ENCODE measurements at places on chromosomes 13 and 19. TPM values are rescaled to one million over a fixed set of nuclear protein-coding genes. Genes with fewer than 3 reads are reported as not detected.

GRCh38 chr19:53871454-53871853, 3.8 kb downstream of the MYADM start:
- DNase-seq: no peak

DNA sequence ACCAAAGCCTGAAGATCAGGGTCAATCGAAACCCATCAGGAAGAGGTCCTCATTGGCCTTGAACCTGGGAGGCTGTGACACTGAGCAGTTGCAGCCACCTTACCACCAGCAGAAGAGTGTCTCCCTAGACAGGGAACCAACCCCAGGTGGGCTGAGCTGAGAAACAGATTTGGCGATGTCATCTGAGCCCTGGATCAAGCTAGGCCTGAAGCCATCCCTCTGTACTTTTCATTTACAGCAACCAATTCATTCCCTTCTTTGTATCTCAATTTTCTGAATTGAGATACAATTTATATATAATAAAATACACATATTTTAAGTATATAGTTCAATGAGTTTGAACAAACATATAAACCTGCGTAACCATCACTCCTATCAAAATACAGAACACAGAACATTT, 14.6 kb downstream of the RHPN2 start:
- DNase-seq: no peak

DNA sequence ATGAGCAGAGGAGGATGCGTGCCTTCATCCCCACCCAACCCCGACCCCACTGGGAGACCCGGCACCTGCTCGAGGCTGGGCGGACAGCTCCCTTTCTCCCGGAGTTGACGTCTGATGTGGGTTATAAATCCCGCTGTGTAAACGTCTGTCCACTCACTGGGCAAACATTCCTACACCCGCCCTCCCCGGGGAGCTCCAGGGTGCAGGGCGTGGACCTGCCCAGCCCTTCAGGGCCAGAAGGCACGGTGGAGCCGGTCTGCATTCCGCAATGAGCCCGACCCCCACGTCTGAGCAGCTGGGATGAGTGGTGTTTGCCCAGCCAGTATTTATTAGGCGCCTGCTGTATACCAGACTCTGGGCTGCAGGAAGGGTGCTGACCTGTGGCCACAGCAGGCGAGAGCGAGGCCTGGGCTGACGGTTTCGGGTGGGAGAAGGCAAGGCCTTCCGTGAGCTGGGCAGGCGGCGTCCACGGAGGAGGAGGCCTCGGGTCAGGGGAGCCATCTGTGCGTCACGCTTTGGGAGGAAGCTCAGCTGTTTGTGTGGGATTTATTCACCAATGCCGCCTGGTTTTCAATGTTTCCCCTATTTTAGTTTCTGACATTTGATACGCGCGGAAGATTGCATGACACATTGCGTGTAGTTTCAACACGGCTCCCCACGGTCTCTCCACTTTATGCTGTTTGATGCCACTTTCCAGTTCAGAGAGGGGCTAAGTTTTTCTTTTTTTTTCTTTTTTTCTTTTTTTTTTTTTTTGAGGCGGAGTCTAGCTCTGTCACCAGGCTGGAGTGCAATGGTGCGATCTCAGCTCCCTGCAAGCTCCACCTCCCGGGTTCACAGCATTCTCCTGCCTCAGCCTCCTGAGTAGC, 2.0 kb downstream of the MISP start:
- peak; percentile 93 for DNase-seq

DNA sequence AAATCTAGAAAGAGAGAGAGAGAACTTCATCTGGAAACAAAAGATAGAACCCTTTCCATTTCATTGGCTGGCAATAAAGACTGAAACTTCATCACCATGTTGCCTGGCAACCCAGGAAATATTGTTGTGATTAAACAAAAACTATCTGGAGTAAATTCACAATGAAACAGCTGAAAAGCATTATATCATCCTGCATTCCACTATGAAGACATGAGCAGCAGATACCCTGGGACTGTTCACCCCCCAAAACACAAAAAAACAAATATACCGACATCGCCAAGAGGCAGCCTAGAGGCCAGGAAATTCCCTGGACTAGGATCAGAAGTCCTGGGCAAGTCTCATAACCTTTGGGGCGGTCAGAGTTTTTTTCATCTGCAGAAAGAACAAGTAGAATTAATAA, 158.3 kb downstream of the FOXO1 start:
- peak; percentile 42 for DNase-seq

DNA sequence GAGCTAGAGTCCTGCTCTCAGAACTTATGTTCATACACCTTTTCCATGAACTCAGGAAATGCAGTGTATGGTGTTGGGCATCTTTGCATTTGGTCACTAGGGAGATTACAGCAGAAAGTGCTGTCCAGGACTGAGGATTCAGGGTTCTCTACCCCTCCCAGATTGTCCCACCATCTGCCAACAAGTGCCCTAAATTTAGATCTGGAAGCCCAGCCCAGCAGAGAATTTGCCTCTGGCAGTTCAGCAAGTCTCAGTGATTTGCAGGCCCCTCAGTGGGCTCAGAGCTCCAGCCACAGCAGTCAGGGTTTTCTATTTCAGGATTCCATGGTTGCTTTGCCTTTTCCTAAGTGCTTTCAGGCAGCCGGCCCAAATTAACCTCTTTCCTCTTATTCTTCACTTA, 23.4 kb downstream of the CNFN start:
- DNase-seq: no peak

DNA sequence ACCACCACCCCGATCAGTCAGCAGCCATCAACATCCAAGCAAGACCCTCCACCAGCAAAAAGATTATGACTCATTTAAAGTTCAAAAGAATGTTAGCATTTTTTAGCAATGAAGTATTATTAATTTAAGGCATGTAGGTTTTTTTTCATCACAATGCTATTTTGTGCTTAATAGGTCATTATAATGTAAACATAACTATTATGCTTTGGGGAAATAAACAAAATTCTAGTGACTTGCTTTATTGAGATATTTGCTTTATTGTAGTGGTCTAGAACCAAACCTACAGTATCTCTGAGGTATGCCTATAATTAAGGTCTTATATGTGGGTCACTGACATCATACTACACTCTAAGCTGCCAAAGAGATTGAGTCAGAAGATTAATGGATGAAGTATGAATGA, 20.0 kb downstream of the KLF12 start:
- DNase-seq: peak; percentile 26

GRCh38 chr19:12720851-12721655, 2.7 kb downstream of the TNPO2 start:
- DNase-seq: peak; percentile 28

DNA sequence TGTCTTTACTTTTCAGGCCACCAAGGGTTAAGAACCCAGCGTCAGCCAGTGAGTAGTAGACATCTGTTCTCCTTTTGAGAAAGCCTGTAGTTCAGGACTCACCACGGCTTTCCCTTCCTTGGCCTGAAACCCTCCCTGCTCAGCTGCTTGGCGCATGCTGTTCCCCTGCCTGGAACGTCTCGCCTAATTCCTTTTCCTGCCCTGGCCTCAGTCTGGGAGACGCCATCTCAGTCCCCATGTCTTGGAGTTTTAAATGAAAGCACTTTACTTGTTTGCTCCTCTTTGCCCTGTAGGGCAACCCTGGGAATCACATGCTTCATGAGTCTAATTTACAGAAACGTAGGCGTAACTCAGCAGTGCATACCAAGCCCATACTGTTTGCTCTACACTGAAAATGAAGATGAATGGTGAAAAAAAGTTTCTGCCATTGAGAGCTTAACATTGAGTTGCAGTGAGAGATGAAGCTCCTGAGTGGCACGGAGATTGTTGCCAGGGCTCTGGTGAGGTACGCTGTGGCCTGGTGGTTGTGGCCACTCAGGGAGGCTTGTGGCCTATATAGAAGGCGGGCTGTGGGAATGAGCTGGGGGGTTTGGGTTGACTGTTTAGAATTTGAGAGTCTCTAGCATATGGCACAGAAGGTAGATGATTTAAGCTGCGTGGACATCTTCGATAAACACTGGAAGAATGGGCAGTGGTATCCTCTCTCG, 52.8 kb downstream of the GATAD2A start:
- no peak for DNase-seq

DNA sequence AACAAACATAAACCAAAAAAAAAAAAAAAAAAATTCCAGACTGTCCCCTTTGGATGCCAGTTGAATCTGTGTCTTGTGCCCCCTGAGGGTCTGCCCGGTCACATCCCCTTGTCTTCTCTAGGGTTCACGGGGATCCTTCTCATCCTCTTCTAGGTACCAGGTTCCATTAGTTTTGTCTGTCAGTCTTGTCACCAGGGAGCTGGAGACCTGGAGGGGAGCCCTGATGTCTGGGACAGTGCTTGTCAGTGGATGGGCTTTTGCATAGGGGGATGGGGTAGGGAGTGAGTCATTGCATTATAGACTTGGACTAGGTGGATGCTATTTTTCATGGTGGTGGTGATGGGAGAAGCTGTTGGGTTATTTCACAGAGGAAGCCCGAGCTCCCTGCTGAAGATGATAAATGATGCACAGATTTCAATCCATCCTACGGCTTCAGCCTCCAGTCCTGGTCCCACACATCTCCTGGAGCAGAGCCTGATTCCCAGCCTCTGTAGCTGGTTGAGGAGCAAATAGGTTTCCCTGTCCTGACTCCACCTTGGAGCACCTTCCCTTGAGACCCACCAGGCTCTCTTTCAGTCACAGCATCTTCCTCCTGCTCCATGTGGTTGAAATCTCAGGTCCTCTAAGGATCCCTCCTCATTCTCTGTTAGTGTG, 26.0 kb downstream of the WTIP start:
- DNase-seq: no peak

- DNase-seq: peak; percentile 55
These were observed 74.1 kb downstream of the ABCC4 start for GRCh38 chr13:95226932-95227695.

GRCh38 chr19:2266183-2266993, 10.2 kb upstream of the JSRP1 start:
- DNase-seq: peak; percentile 82

DNA sequence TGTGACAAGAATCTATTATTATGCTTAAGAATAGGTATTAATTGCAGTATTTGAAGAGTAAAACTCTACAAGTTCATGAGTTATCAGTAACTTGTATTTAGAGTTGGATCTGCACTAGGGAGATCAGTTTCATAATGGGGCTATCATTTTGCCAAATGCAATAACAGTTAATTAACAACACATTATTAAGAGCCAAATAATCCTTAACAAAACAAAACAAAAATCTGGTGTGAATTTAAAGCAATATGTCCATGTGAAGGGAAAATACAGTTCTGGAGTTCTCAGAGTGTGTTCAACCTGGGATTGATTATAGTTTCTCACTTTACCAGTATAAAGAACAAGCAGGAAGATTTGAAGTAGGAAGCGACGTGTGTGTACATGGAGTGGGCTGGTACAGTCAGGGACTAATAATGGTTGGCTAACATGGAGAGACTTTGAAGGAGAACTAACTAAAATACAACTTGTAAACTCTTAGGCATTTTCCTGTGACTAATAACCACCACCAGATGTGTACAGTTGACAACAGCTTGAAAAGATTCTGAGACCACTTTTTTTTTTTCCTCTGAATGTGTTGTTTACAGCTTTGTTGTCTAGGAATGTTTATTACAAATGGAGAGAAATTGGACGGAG, 58.5 kb downstream of the POSTN start:
- peak; percentile 62 for DNase-seq

- DNase-seq: peak; percentile 9
These were observed 1.9 kb downstream of the TEX26 start for GRCh38 chr13:30934381-30934780.

GRCh38 chr19:37991176-37991835, 84.3 kb downstream of the SIPA1L3 start:
- no peak for DNase-seq

DNA sequence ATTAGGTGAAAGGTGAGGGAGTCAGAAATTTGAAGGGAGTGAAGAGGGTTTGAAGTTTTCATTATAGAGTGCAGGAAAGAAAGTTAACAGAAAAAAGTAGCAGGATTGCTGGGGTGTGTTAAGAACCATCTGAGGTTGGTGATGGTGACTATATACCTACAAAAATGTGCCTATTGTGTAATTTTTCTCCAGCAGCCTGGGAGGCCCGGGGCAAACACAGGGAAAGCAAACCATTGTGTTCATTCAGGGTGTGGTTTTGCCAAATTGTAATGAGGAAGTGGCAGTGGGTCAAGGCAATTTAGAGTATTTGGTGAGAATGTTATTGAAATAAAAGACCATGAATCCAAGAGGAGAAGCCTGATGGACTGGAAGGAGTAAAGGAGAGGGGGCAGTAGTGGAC, 8.2 kb upstream of the SUCLA2 start:
- peak; percentile 59 for DNase-seq

DNA sequence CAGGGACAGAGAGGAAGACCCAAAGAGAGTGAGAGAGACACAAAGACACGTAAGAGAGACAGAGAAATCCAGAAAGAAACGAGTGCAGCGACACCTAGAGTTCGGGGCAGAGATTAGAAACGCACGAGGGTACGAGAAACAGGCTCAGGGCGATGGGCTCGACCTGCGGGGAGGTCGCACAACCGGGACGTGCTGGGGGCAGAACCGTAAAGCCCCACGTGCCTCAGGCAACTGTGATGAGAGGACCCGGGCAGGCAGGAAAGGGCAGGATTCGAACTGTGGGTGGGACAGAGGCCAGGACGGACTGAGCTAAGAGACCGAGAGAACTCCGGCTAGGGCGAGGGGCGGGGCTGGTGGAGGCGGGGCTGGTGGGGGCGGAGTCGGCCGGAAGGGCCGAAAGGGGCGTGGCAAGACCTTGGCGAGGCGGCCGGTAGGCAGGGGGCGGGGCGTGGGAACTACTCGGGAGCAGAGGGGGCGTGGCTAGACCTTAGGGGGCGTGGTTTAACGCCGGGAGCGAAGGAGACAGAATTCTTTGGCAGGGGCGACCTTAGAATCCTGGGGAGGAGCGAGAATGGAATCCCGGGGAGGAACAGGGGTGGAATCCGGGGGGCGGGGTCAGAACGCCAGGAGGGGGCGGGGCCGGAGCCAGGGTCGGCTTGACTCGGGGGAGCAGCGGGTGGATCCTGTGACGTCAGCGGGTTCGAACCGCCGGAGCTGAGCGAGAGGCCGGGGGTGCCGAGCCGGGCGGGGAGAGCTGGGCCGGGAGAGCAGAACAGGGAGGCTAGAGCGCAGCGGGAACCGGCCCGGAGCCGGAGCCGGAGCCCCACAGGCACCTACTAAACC, at the start of gene NECTIN2:
NECTIN2 (plus strand) TSS at position 686 of the 843 bp plus-strand sequence. CDS start 229 bp downstream, outside the sequence.
- DNase-seq: peak; percentile 99

DNA sequence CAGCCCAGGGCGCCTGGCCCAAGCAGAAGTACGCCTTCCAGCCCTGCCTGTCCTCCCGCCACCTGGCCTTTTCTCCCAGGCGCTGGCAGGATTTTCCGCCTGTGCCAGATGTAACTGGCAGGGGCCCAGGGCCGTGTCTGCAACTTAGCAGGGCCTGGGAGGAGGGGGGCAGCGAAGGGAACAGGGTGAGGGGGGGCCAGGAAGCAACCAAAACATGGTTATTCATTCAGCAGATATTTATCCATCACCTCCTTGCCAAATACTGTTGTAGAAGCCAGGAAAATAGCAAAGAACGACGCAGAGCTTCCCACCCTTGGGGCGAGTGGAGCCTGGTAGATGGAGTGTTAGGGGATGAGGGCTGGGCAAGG, 5.6 kb downstream of the TLE6 start:
- peak; percentile 89 for DNase-seq

The KLK5 gene
- not detected for total RNA-seq

The ZNF541 gene
- total RNA-seq: under 0.01 TPM

The IL12RB1 gene
- total RNA-seq: 1.3 TPM

The GFY gene
- total RNA-seq: not detected

The CASP14 gene
- total RNA-seq: not detected

The PEX11G gene
- 2.6 TPM for total RNA-seq

The CEACAM6 gene
- not detected for total RNA-seq

The SETDB2 gene
- 11.9 TPM for total RNA-seq

The SLITRK6 gene
- total RNA-seq: not detected

The SIGLEC10 gene
- not detected for total RNA-seq

Data from fibroblast of villous mesenchyme (primary cell).